Epithelial cell of proximal tubule (primary cell): ENCODE measurements at places on chromosomes 3 and 15. TPM values are rescaled to one million over a fixed set of nuclear protein-coding genes. Genes with fewer than 3 reads are reported as not detected.

GRCh38 chr3:13617097-13617738 lies 68.3 kb downstream of the FBLN2 start:
- no peak for DNase-seq

DNA sequence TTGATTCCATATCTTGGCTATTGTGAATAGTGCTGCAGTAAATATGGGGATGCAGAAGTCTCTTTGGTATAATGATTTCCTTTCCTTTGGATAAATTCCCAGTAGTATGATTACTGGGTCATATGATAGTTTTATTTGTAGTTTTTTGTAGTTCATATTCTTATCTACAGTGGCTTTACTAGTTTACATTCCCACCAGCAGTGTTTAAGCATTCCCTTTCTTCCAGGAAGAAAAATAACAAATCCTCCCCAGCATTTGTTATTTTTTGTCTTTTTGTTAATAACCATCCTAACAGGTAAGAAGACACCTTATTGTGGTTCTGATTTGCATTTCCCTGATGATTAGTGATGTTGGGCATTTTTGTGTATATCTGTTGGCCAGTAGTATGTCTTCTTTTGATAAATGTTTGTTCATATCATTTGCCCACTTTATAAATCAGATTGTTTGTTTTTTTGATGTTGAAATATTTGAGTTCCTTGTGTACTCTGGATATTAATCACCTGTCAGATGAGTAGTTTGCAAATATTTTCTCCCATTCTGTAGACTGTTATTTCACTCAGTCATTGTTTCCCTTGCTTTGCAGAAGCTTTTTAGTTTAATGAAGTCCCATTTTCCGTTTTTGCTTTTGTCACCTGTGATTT lies 163.3 kb upstream of the THRB start:
- no peak for DNase-seq

GRCh38 chr15:25545017-25545416 lies 106.2 kb upstream of the UBE3A start:
- DNase-seq, result peak; percentile 25

DNA sequence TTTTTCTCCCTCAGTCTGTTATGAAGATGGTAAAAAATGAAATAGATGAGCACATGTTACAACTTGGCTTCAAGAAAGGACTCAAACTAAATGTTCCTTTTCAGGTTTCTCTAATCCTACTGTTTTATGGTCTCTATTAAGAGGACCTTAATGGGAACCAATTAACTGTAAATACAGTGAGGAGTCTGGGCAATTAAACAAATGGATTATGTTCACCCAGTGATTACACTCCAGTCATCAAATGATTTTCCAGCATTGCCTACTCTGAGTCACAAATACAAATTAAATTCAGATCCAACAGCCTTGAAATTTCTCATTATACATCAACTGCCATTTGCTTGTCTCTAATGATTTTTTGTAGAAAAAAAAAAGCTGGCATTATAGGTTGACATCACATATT lies 129.2 kb downstream of the NEK10 start:
- no peak for DNase-seq

- no peak for DNase-seq
Measured at GRCh38 chr15:79442911-79443310, 10.8 kb downstream of the MINAR1 start.

DNA sequence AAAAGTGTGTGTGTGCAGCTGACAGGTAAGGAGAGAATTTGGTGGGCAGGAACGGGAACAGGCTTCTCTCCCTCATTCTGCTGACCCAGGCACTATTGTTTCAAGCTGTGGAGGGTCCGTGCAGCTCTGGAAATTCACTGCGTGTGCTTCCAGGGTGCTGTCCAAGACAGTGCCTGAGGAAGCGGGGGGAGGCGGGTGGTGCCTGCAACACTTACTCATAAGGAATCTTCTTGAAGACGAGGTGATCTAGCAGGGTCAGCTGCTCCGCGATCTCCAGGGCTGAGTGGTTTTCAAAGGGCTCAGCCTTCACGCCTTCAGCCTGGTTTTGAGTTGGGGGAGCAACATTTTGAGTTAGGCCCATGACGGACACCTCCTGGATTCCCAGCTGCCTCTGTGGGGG lies 46.6 kb upstream of the CTSH start:
- DNase-seq, result no peak

- DNase-seq, result no peak
Measured at GRCh38 chr15:36152936-36153335, 426.5 kb upstream of the CDIN1 start.

DNA sequence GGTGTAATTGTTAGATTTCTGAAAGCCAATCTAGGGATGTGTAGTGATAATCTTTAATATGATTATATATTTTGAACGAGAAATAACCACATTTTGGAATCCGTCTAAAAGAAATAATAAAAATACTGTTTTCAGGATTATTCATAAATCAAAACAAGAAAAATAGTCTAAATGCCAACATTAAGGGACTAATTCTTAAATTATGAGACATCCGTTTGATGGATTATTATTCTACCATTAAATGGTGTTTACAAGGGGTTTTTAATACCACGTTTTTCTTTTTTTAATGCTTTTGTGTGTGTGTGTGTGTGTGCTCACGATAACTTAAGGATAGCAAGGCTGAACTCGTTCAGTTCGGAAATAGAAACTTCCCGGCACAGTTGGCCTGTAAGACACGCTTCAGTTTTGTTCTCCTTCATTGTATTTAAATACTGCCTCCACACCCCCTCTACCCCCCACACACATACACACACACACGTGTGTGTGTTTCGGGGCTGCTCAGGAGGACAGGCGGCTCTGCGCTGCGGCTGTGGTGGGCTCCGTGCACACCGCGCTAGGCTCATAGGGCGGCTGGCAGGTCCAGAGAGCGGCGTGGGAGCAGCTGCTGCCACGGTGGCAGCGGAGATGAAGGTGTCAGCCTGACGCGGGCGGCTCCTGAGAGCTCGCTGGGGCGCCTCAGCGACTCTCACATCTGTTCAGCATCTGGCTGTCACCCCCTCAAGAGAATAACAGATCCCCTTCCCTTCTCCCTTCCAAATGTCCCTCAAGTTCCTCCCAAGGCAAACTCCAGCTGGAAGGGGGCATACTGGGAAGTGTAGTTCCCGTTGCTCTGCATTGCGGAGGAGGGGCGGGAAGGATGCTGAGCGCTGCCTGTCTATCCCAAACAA lies 23.0 kb upstream of the ANP32A start:
- DNase-seq, result no peak

DNA sequence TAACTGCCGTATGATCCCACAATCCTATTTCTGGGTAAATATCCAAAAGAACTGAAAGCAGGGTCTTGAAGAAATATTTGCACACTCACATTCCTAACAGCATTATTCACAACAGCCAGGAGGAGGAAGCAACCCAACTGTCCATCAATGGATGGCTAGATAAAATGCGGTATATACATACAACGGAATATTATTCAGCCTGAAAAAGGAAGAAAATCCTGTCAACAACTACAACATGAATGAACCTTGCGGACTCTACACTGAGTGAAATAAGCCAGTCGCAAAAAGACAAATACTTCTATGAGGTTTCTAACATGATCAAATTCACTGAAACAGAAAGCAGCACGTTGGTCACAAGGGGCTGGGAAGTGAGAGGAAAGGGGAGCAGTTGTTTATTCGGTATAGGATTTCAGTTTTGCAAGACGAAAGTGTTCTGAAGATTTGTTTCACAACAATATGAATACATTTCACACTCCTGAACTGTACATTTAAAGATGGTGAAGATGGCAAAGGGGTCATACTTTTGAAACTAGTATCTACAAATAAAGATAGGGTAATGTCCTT lies 6.2 kb downstream of the DLG1 start:
- DNase-seq, result no peak

GRCh38 chr15:57665194-57665593 lies 41.3 kb upstream of the POLR2M start:
- no peak for DNase-seq

GRCh38 chr3:47877290-47877689 lies 74.4 kb downstream of the DHX30 start:
- DNase-seq, result no peak

- DNase-seq, result no peak
Measured at GRCh38 chr3:46576879-46577278, 10.8 kb upstream of the LRRC2 start.

DNA sequence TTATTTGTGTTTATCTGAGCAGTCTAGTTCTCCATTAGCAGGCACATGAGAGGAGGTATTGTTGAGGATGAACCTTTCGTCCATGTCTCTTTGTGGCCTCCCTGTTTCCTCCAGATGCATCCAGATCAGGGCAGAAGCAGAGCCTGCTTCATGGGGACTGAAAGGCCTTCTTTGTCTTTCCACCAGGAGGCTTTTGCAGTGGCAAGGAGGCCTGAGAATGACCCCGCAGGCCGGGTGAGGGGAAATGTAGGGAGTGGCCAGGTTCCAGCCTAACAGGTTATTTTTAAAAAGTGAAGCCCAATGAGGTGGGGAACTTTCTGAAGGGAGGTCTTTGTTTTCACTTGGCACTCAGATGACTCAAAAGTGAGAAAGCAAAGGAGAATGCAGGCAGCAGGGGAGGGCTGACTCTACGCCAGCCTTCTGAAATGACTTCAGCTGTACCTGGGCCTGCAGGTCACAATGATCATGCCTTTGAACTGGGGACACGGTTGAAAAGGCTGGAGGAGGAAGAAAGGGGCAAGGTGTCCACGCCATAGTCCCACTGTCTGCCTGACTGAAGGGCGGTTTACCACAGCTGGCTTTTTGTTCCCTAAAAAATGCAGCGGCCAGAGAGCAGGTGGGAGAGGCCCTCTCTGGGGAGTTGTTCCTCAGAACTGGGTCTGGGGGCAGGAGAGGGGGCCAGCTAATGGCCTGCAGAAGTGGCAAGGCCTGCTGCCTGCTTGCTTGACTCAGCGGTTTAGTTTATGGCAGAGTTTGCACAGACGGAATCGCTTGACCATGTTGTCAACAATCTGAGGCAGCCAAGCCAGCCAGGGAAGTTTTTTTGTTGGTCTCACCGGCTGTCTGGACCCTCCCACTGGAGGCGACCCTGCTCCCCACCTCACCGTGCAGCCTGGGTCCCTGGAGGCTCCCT lies 28.7 kb downstream of the CMTM7 start:
- DNase-seq, result peak; percentile 86

DNA sequence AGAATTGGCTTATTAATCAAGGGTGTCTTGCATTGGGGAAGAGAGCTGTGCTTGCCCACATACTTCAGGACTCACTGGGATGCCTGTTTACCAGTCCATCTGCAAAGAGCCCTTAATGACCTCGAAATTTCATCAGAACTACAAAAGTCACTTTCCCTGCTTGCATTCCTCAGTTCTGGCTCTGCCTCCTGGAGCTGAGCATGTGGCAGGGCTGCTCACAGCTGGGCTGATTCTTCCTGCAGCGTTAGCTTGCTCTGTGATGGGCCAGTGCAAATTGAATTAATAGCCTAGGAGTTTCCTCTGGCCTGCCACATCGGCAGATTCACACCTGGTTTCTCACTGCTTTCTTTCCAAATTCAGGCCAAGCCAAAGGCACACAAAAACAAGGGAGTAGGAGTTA lies 108.9 kb downstream of the DUT start:
- no peak for DNase-seq

DNA sequence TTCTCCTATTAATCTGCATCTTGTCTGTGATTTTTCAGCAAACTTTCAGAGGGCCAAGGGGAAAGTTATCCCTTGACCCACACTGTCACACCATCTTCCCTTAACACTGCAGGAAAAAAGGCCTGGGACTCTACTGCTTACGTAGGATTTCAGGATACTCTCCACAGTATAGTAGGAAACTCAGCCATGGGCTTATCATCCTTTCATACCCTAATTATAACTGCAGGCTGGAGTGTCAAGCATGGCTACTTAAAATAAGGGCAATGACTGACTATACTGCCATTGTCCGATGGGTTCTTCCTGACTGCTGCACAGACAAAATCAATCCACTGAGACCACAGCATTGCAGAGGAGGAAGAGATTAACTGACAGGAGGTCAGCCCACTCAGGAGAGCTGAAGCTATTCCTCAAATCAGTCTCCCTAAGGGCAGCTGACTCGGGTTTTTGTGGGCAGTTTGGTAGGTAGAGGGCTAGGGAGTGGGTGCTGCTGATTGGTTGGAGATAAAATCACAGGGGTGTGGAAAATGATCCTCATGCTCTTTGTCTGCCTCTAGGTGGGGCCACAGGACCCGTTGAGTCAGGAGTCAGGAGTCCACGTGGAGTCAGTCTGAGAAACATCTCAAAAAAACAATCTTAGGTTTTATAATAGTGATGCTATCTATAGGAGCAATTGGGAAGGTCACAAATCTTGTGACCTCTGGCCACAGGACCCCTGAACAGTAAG lies 118.2 kb upstream of the STRIT1 start:
- DNase-seq, result no peak

DNA sequence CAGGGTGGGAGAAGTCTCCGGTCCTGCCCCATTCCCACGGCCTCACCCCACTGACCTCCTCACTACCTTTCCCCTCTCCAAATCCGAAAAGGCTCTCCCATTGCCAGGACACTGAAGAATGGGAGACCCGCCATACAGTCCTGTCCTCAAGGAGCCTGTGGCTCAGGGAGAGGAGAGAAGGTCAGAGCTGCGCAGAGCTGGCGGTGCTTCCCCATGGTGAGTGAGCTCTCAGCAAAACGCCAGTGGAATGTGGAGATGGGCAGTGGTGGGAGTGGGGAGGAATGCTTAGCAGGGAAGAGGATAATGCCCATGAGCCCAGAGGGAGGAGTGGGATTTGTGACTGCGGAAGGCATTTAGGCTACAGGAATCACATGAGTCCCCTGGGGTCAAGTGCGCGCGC lies 20.1 kb downstream of the FAM43A start:
- DNase-seq, result no peak

DNA sequence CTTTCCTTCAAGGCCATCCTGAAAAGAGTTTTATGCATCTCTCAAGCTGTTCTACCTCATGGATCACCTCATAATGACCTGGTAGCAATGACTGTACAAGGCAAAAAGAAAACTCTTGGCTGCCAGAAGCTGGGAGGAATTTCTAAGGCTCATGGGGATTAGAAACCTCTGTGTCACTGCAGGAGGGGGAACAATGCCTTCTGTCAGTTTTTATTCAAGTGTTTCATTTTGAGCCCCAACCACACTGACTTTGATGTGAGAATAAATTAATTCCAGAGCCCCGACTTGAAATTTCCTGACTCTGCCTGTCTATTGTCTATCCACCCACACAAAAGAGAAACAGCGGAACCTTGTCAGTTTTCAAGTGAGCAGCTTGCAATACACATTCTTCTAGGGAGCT lies 58.7 kb upstream of the MRPL3 start:
- no peak for DNase-seq

GRCh38 chr3:18189282-18190050 lies 235.7 kb downstream of the SATB1 start:
- DNase-seq, result no peak

- DNase-seq, result no peak
Measured at GRCh38 chr3:126023390-126023789, 54.4 kb downstream of the ROPN1B start.

GRCh38 chr15:85330901-85331588 lies 49.4 kb upstream of the AKAP13 start:
- peak; percentile 93 for DNase-seq

- no peak for DNase-seq
Measured at GRCh38 chr3:7565574-7565973, 704.7 kb downstream of the GRM7 start.

SCN11A gene
- not detected in 2 replicates for total RNA-seq

NSMCE3 gene
- 8.1 and 14.9 TPM in 2 replicates for total RNA-seq

CCDC13 gene
- 0.65 and 1.7 TPM in 2 replicates for total RNA-seq

FOXL2NB gene
- total RNA-seq, result 0.80 and 3.5 TPM in 2 replicates

C2CD4A gene
- total RNA-seq, result 0.07 and 0.35 TPM in 2 replicates

SYNM gene
- total RNA-seq, result 2.1 and 2.8 TPM in 2 replicates

SKOR1 gene
- not detected in 2 replicates for total RNA-seq

DIPK2A gene
- total RNA-seq, result 12.6 and 17.5 TPM in 2 replicates

TMC3 gene
- total RNA-seq, result not detected in 2 replicates

CCR3 gene
- not detected in 2 replicates for total RNA-seq
